Stimulated activated CD4-positive, alpha-beta T cell treated with anti-CD3 and anti-CD28 coated beads, TNF-alpha, amount 100 ng/mL, for 48 hours (primary cell): ENCODE measurements at places on chromosomes 4 and X.

- no peak for DNase-seq
Measured at GRCh38 chr4:99457270-99457669, 22.1 kb upstream of the ADH7 start.

GRCh38 chrX:30220661-30221060 lies 5.3 kb downstream of the MAGEB2 start:
- DNase-seq, result no peak

DNA sequence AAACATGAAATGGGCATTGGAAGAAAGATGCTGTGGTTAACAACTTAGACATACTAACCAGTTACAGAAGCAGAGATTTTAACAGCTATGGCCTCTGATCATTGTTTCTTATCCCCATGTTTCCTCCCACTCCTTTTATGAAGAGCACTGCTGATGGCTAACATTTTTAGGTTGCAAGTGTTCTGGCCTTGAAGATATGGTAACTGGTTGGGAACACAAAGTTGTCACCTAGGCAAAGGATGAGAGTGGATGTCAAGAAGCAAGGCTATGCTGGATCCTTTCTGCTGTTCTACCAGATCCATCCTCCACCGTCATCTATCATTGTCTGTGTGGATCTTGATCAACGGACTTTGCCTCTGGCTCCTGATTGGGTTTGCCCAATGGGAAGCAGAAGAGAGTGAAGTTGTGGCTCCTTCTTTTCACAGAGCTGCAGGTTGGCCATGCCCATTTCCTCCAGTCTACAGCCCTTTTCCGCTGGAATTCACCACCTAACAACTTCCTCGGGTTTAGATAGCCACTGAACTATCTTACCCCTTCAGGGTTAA lies 48.9 kb upstream of the SPP1 start:
- no peak for DNase-seq

DNA sequence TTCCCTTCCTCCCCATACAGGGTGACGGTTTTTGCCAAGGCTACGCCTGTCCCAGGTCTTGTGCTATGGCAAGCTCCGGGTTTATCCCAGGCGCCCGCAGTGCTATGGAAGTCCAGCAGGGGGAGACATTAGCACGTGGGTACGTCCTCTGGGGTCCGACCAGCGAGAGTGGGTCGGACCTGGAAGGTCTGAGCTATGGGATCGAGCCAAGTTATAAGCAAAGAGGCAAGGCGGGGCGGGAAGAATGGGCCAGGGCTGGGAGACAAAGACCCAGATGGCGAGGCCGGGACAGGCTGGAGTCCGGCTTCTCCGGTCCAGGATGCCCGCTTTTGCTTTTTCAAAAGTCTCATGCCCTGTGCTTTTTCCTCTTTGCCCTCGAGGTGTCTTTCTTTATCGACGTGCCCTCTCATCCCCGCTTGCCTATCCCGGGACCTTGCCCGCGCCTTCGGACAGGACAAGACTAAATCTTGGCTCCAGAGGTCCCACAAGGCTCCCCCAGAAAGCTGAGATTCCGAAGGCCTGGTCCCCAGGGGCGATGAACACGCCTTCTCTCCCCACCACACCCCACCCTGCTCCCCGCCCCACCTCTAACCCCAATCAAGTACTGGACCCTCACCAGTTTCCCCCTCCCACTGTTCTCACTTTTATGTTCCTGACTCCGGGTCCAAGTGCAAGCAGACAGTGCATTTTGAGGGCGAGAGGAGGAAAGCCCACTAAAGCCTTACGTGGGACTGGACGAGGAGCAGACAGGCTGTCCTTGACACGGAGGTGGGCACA lies 785 bp upstream of the EFNB1 start:
- peak; percentile 59 for DNase-seq

- DNase-seq, result no peak
Measured at GRCh38 chr4:150582873-150583286, 929 bp downstream of the MAB21L2 start.

DNA sequence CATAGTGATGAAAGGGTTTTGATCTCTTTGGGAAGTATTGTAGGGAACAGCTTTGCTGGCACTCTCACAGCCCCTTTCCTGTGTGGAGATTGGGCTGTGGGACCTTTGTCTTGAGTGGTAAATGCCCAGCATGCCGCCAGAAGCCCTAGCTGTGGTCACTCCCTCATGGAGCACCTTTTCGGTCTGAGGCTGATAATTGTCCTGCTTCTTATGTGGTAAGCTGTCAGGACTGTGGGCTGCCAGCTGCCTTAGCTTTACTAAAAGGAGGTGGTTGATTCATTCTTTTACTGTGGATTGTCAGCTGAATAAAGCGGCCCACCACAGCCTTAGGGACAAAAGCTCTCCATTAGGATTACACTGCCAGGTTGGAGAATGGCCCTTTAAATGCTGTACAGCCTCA lies 7.1 kb downstream of the PASD1 start:
- DNase-seq, result no peak

GRCh38 chr4:151192556-151193235 lies 84.3 kb upstream of the PRSS48 start:
- no peak for DNase-seq

- no peak for DNase-seq
Measured at GRCh38 chr4:188783606-188784160, 644.4 kb downstream of the TRIML1 start.

GRCh38 chr4:22238742-22239141 lies 277.1 kb downstream of the ADGRA3 start:
- DNase-seq, result no peak

GRCh38 chr4:189202869-189203271 lies 737.8 kb upstream of the FRG1 start:
- no peak for DNase-seq

DNA sequence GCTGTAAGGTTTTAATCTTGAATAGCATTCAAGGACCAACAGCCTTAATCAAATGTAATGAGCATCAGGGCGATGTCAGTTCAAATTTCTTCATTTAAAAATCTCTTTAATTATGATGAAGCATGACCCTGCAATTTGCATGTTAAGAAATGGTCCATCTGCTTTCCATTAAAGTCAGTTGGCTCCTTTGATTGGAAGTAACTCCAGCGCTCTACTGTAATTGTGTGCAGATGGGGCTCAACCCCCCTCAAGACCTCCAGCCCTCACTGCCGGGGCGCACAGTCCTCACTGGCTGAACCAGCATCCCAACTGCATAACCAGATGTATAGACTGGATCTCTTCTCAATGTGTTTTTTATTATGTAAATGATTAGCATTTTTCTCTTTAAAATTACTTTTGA lies 126.9 kb downstream of the VCX3B start:
- no peak for DNase-seq

DNA sequence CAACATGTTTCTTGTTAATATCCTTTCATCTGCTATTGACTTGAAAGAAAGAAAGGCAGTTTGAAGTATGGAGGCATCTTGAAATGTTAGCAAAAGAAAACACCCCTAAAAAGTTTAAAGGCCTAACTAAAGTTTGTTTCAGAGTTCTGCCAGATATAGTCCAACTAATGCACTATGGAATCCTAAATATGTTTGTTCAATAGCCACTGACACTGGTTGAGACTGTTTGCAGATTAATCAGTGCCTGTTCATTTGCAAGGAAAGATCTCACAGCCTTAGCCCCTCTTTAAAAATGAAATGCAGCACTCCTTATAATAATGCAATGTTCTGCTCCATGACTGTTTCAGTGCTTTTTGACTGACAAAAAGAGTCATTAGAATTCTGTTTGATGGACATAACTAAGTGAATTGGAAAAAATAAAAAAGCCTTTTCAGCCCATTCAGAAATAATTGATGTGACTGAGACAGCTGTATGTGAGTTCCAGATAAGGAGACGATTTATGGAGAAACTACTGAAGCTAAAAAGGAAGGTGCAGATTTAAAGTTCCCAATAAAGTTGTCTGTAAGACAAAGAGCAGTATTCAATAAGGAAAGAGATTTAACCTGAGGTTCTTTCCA lies 192.0 kb downstream of the PCDH7 start:
- DNase-seq, result no peak

- no peak for DNase-seq
Measured at GRCh38 chr4:55330241-55330640, 15.8 kb upstream of the SRD5A3 start.

DNA sequence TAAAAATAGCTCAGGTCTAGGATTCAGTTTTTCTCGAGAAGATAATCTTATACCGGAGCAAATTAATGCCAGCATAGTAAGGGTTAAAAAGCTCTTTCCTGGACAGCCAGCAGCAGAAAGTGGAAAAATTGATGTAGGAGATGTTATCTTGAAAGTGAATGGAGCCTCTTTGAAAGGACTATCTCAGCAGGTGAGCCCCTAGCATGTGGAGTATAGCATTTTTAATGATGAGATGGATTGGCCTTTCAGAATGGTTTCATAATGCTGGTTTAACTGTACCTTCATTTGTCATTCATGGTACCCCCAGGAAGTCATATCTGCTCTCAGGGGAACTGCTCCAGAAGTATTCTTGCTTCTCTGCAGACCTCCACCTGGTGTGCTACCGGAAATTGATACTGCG lies 79.4 kb downstream of the SLC10A6 start:
- no peak for DNase-seq

DNA sequence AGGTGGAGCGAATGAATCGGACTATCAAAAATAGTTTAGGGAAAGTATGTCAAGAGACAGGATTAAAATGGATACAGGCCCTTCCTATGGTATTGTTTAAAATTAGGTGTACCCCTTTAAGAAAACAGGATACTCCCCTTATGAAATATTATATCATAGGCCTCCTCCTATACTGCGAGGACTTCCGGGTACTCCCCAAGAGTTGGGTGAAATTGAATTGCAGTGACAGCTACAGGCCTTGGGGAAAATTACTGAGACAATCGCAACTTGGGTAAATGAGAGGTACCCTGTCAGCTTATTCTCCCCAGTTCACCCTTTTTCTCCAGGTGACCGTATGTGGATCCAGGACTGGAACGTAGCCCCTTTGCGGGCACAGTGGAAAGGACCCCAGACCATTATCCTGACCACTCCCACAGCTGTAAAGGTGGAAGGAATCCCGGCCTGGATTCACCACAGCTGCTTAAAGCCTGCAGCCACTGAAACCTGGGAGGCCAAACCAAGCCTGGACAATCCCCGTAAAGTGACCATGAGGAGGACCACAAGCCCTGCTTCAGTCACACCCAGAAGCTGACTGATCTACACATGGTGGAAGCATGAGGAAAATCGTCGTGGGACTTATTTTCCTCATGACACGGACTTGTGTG lies 1138.1 kb downstream of the ARAP2 start:
- no peak for DNase-seq

GRCh38 chr4:48295116-48295515 lies 25.5 kb upstream of the TEC start:
- no peak for DNase-seq
